ENCODE measurements at places on chromosomes 5 and 9.

- DNase-seq = no peak
Measured at GRCh38 chr5:149044453-149045088, 18.3 kb downstream of the SH3TC2 start.

DNA sequence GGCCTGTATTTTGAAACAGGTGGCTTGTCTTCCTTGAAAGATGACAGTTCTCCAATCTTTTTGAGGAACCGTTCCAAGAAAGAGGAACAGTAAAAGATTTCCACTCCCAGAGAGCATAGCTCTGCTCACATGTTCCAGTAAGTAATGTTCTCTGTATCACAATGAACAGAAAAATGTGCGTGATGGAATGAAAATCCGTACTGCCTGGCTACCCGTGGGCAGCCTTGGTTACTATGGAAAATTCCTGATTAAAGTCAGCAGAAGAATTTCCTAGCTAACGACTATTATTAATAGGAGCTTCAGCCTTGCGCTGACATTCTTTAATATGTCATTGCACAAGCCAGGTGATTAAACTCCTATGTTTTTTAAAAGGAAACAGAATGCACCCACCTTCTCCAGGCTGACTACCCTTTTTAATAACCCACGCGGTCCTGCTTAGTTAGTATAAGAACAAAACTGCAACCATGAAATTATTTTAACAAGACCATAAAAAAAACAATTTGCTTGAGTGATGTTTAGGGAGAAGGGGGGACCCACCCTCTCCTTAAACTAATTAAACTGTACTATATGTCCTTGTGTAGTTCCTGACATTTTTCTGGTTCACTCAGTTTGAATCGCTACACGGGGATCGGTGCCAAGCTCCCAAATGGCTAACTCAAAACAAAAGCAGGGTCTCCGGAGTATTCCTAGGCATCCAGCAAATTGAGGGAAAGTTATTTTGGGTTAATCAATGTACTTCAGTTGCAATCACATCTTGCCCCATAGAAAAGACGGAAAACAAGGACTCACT lies 54.8 kb upstream of the CPEB4 start:
- no peak for DNase-seq

DNA sequence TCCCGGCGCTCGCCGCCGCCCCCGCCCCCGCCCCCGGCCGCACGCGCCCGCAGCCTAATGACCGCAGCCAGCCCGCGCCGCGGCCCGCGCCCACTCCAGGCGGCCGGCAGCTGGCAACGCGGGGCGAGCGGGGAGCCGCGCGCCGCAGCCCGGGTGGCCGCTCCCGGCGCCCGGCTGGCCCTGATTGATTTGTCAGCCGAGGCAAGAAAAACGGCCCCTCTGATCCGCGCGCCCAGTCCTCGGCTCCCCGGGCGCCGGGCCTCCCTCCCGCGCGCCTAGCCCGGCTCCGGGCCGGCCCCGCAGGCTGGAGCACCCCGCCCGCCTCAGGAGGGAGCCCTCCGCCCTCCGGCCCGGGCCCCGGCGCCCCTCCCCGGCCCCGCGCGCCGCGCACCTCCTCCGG lies 11.9 kb upstream of the LHX2 start:
- no peak for DNase-seq

DNA sequence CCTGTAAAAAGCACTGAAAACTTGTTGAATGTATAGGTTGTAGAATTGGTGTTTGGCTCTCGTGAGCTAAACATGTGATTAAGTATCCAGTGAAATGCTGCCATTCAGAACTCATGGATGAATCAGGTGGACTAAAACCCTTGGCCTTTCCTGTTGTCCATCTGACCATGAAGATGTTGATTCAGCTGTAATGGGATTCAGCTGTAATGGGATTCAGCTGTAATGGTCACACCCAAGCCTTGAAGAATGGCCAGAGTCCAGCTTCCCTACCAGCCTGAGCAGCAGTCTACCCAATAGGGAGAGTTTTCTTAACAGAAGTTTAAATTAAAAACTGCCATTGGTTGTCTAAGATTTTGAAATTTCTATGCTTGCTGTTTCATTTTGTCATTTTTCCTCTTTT lies 18.1 kb downstream of the MAMDC2 start:
- no peak for DNase-seq

GRCh38 chr5:42614509-42614908 lies 142.1 kb upstream of the CCDC152 start:
- no peak for DNase-seq

- no peak for DNase-seq
Measured at GRCh38 chr5:89043676-89044075, 160.7 kb upstream of the MEF2C start.

DNA sequence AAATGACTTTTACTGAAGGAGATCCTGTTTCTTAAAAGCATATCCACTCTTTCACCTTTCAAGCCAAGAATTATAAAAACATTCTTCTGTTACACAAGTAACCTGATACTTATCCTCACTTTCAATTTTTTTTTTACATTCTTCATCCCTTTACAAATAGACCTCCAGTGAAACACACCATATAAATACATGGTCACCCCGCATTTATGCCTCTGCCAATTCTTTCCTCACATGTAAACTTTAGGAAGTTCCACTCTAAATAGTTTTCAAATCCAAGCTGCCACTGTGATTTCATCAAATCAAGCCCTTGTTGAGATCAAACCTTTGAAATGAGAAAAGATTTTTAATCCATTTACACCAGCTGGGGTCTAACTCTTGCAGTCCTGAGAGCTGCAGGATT lies 40.0 kb downstream of the GAS1 start:
- DNase-seq = no peak

DNA sequence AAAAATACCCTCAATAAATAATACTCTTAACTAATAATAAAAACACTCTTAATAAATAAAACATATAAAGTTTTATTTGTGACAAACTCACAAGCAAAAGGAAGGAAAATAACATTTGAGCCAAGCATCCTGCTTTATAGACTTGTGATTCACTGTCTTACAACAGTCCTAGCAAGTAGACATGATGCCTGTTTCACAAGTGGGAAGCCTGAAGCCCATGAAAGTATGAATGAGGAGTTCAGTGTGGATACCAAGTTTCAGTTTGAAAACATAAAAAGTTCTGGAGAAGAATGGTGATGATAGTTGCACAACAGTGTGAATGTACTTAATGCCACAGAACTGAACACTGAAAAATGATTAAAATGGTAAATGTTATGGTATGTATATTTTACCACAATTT lies 10.9 kb downstream of the HABP4 start:
- no peak for DNase-seq

GRCh38 chr9:21993893-21994555 lies at the start of gene CDKN2A:
TSS of gene CDKN2A (minus strand) at chr9:21994392.
- DNase-seq = peak; percentile 76

DNA sequence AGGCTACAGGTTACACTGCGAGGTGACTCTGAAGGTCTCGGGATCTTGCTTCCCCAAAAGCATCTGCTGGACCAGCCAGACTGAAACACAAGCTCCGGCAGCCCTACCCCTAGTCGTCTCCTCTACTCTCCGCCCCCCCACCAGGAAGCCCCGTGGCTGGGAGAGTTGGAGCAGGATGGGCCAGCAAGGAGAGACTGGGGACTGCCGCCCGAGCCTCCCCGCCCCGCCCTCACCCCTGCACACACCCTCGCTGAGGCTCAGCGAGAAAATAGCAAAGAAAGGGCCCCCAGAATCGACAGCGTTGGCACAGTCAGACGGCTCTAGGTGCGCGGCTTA lies 1.3 kb downstream of the TRIM7 start:
- DNase-seq = no peak

DNA sequence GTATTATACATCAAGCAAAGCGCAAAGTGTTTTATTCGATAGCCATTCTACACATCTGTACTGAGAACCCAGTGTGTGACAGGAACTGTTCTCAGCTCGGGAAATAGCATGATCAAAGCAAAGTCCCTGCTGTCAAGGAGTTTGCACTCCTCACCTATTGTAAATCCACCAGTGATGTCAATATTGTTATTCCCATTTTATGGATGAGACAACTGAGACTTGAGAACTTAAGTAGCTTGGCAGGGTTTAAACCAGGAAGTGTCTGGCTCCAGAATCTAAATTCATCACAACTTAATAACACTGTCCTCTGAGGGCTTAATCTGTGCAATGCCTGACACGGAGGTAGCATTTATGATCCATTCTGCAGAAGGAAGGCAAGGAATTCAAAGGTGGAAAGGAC lies 50.7 kb downstream of the ADAM19 start:
- no peak for DNase-seq

DNA sequence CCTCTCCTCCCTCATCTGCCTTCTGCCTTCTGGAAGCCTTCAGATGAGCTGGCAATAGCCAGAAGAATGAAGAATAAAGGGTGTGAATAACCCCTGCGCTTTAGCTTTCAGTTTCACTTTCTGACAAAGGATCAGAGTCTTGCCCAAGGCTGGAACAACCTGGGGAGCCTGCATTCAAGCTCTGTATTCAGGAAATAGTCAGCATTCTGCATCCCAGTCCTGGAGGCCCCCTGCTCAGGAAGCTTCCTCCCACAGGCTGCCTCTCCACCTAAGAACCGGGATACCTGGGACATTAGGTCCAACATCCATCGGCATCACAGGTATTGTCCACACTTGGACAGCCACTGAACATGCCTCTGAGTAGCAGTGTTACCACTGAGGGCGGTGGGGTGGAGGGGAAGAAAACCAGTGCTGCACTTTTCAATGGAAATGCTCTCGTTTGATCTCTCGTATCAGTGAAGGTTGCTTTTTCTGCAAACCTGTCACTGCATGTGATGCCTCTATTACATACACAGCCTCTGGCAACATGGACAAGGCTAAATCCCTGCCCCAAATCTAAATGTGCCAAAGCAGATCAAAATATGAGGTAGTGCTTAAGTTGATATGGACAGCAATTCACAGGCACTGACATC lies 39.8 kb upstream of the ACO1 start:
- no peak for DNase-seq

DNA sequence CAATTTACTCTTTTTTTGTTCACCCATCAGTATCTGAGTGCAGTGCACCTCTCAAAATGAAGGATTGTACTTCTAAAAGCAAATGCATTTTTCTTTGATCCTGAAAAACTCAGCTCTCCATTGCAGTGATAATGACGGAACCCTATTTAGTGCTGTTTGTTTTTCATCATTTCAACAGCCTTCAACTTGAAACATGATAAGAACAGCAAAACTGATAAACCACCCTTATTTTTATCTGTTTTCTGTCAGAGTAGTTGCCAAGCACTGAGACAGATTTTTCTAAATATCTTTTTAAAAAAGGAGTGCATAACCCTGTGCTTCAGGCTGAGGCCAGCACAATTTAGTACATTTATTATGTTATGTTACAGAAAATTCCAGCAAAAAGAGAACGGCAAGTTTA lies 549.8 kb upstream of the DMAC1 start:
- no peak for DNase-seq

GRCh38 chr9:70829591-70830265 lies 291.7 kb downstream of the TRPM3 start:
- DNase-seq = no peak

DNA sequence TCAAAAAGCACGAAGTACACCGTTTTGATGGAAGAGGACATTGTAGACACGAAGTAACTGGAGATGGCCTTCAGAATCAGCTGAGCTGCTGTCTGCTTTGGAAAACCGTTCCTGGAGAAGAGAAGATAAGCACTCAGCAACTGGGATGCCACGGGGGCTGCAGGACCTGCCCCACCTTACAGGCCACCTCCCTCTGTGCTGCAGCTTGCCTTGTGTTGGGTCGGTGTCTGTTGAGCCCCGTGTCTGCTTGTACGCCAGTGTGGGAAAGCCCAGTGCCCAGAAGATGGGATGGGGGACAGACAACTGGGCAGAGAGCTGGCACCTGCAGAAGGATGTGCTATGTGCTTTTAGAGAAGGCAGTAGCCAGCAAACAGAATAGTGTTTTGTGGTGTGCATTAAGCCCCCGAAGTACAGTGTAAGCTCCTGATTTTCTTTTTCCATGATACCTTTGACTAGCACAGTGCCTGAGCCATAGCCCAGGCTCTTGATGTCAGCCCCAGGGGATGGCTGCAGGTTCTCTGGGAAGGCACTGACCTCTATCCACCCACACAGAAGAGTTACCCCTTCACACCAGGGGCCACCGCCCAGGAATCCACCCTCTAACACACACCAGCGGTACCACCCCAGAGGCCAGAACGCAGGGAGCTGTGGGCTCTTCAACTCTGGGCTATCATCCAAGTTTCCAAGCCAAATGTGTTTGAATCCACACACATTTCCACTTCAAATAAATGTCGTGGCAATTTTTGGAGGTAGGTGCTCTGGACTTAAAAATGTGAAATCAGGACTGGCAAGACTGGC lies 63.8 kb downstream of the MACROH2A1 start:
- no peak for DNase-seq

DNA sequence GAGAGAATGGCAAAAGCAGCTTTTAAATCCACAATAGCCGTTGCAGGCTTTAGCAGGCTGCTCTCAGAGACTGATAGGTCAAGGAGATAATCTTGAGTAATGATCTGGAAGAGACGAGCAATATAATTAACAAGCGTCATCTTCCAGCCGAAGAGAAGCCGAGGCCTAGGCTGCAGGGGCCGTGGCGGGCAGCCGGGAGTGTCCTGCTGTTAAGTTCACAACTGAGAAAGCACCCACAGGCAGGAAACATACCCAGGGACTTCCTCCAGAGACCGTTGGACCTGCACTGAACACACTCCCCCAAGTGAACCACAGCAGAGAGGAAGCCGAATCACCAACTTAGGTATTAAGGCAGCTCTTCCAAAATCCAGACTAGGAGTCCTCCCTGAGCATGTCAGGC lies 182.3 kb downstream of the IRX2 start:
- DNase-seq = no peak

DNA sequence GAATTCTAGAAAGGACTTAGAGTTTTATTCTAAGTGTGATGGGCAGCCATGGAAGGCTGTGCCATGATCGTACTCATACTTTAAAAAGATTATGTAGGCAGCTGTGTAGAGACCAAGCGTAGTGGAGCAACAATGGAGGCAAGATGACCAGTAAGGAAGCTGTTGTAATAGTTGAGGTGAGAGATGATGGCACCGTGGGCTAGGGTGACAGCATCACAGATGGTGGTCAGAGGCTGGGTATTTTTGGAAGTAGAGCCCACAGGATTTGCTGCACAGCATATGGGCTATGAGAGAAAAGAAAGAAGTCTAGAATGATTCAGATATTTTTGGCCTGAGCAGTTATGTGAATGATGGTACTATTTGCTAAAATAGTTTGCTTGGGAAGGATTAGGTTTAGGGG lies 7.7 kb downstream of the ARHGAP26 start:
- DNase-seq = peak; percentile 54

DNA sequence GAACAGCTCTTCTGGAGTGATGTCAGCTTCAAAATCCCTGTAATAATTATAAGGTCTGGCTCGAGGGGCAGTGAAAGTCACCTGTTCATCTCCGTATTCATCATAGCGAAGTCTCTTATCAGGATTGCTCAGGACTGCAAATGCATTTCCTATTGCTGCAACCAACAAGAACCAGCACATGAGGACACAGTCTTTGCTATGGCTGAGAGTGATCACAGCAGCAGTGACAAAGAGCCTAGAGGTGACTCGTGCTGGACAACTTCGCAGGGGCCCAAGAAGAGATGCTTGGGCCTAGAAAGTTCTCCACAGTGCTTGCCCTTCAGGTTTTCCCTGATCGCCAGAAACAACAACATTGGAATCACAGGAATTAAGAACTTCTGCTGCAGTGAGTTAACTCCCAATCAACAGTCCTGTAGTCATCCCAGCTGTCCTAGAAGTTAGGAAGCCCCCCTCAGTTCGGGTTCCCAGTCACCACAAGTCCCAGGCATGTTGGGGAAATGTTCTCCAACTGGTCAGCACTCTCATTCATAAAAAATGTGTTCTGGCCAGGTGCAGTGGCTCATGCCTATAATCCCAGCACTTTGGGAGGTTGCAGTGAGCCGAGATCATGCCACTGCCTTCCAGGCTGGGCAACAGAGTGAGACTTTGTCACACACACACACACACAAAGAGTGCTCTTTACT lies 13.0 kb downstream of the DNAJC18 start:
- DNase-seq = no peak
